ENCODE measurements at places on chromosomes 13 and 19.

DNA sequence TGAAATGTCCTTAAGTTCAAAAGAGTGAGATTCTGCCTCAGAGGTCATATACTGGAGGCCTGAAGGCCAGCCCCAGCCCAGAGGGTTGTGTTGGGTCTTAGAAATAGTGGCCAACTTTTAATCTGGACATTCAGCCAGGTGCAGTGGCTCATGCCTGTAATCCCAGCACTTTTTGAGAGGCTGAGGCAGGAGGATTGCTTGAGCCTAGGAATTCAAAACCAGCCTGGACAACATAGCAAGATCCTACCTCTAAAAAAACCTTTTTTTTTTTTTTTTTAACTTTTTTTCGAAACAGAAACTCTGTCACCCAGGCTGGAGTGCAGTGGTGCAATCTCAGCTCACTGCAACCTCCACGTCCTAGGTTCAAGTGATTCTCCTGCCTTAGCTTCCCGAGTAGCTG, 15.5 kb downstream of the DPF1 start:
- DNase-seq: no peak

DNA sequence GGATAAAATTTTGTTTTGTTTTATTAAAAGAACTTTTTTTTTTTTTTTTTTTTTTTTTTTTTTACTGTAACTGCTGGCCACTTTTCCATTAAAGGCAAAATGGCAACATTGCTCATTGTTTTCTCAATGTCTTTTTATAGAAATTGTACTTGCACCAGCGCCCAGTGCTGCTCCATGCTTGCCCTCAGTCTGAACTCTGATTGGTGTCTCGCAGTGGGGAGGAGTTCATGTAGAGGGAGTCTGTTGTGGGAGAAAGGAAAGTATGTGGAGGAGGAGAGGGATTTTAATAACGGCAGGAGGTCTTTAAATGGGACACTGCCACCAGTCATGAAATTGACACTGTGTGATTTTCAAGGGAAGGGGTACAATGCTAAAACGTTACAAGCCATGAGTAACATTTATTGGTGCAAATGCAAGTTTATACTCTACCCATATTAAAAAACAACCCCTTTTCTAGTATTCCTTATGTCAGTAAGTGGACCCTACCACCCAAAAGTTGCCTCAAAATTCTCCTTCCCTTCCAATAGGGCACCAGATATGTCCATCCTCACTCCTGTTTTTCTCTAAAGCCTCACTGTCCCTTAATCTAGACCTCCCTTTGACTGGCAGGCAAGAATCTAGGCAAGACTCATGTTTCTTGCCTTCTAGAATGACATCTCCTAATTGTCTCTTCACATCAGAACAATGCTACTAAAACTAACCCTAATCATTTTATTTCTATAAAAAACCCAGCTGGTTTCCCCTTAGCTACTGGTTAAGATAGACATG, 3.2 kb downstream of the RASL11A start:
- DNase-seq: peak; percentile 46

GRCh38 chr19:44664976-44665375, 6.3 kb upstream of the CEACAM19 start:
- DNase-seq: no peak

- DNase-seq: peak; percentile 55
Observed at GRCh38 chr13:46211483-46212351, at the start of gene LRRC63. Gene LRRC63 (plus strand): TSS chr13:46211928. CDS start chr13:46213035, 1,107 bp downstream.

DNA sequence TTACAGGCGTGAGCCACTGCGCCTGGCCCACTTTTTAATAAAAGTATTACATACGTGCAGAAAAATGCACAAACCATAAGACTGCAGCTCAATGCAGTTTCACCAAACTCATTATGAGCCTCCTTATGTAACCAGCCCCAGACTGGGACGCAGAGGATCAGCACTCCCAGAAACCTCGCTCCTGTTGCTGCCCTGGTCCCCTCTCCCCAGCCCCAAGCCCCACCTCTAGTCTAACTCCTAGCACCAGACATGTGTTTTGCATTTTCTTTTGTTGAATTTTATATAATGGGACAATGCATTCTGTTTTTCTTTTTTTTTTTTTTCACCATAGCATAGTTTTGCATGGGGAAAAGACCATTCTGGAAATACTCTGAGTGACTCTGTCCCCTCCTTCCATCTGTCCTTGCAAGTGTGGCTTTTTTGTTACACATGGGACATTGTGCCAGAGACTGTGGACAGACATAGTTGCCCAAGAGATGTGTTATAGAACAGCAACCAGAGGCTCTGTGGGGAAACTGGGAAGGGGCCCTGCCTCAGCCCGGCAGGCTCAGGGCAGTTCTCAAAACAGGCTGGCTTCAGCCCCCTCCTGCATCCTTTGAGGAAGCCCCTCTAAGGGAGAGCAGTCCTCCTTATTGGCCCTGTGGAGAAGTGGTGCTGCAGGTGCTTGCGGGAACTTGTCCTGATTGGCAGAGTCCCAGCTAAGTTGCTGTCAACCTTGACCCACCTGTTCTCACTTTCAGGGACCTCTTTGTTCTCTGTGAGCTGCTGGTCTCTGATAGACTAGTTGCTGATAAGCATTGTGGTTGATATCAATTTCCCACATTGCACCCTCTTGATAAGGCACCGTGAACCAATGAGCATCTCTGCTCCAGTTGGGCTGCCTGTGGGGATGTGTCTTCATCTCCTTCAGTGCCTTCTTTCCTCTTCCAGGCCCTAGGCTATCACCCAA, 13.8 kb upstream of the OLFM4 start:
- DNase-seq: no peak

DNA sequence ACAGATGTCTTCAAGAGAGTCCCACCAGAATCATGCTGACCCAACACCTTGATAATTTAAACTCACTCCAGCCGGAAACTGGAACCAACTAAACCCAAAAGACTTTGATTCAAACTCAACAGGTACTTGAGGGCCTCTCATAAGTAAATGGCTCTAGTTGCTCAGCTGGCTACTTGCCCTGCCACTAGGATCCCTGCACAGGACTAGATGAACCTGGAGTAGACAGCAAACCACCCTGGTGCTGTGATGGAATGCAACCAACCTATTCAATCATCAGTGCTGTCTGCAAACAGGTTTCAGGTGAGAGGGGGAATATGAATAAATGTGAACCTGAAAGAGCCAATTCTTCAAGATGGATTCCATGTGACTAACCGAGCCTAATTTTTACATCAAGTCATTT, 216.3 kb downstream of the KATNAL1 start:
- no peak for DNase-seq
